ENCODE measurements at places on chromosomes 4 and X. TPM values are rescaled to one million over a fixed set of nuclear protein-coding genes. Genes with fewer than 3 reads are reported as not detected.

DNA sequence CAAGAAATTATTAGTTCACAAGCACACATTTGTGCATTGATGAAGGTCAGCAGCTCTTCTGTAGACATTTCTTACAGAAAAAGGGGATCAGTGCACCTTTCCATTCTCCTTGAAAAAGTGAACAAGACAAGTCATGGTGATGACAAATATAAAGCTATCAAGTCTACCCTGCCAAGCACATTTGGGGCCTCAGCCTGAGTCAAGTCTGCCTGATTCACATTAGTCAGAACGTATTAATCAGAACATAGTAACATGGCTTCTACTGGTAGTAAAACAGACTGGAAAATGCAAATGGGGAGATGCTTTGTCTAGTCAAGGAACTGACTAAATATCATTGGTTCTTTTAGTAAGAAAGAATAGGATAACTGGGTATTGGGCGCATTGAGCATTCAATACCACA, 2305.1 kb downstream of the PCDH7 start:
- no peak overlapping the region for H3K4me3 ChIP-seq
- no peaks in the 10 kb centered on the region for H3K4me1 ChIP-seq
- no peak for DNase-seq
- H3K27me3 ChIP-seq = no peaks in the 10 kb centered on the region
- no peaks in the 10 kb centered on the region for H3K36me3 ChIP-seq

DNA sequence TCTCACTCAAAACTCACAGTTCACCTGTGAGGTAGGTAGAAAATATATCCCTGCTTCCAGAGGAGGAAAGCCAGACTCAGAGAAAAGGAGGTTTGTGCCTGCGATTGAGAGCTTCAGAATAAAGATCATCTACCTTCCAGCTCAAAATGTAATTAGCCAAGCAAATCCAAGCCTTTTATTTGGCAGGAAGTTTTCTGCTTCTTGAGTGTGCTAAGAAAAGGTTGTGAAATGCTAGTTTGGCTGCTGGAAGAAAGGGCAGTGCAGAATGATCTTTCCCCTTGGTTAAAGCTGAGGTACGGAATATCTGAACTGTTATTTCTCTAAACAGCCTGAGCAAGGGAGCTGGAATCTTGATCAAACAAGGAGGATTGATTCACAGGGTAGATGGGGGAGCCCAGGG, 59.7 kb upstream of the VCX3B start:
- no peak for DNase-seq
- no peaks in the 10 kb centered on the region for H3K36me3 ChIP-seq
- no peak overlapping the region for H3K27ac ChIP-seq

DNA sequence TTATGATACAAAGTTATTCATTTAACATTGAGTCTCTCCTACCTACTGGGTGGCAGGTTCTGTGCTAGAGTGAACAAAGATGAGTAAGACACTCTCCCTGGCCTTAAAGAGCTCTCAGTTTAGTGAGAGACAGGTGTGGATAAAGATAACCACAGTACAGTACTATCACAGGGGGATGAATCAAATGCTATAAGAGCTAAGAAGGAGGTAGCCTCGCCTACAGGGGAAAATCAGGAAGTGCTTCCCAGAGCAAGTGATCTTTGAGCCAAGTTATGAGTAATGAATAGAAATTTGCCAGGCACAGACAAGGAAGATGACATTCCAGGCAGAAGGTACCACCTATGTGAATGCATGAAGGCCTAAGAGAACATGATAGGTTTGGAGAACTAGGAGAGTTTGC, 3.4 kb upstream of the IGBP1 start:
- H3K4me3 ChIP-seq = no peak overlapping the region
- no peak for DNase-seq
- no peaks in the 10 kb centered on the region for H3K27me3 ChIP-seq

- no peak for DNase-seq
- H3K36me3 ChIP-seq = peaks cover 24% of the 10 kb centered on the region
- no peaks in the 10 kb centered on the region for H3K27me3 ChIP-seq
- no peaks in the 10 kb centered on the region for H3K4me1 ChIP-seq
- H3K4me3 ChIP-seq = no peak overlapping the region
- no peak overlapping the region for H3K27ac ChIP-seq
Measured at GRCh38 chrX:155242300-155242699, 22.0 kb downstream of the RAB39B start.

- no peak overlapping the region for H3K27ac ChIP-seq
- no peaks in the 10 kb centered on the region for H3K4me1 ChIP-seq
- no peak overlapping the region for H3K4me3 ChIP-seq
- DNase-seq = no peak
- H3K27me3 ChIP-seq = no peaks in the 10 kb centered on the region
Measured at GRCh38 chr4:149896432-149896831, 80.8 kb upstream of the IQCM start.

DNA sequence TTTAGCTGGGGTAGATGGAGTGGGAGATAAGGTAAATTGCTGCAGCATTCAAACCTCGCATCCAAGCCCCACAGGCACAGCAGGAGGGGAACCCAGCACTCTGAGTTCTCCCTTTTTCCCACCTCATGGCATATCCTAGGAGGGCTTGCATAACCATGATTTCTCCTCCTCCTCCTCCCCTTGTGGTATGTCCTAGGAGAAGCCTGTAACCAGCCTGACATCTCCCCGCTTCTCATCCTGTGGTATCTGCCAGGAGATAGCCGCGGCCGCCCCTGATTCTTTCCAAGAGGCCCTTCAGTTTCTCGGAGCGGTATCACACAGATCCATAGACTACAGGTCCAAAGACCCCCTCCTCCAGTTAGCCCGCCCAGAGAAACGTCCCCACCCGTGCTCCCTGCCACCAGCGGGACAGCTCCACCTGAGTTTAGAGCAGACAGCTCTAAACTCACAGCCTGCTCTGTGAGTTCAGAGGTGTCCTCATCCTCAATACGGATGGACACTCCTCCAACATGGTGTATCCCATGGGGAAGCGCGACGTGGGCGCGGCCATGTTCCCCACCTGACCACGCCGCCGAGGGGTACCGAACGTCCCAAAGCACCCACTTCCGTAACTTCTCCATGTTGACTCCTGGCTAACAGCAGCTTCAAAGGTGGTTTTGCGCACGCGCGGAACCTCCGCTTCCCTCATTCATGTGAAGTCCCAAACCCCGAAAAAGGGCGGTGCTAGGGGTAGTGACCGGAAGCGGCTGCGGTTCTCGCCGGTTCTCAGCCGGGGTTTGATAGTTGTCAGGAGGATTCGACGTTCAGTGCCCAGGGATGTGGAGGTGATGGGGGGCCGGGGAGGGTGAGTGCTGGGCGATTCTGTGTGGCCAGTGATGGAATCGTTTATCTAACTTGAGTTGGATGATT, at the start of gene ZNF81:
Gene ZNF81 (plus strand): TSS at position 739 of the 909 bp plus-strand sequence. CDS start 9,366 bp downstream, outside the sequence.
- H3K36me3 ChIP-seq = no peaks in the 10 kb centered on the region
- no peaks in the 10 kb centered on the region for H3K4me1 ChIP-seq
- H3K27me3 ChIP-seq = no peaks in the 10 kb centered on the region

GRCh38 chr4:74366367-74366911, 1.5 kb downstream of the EREG start:
- peaks cover 17% of the 10 kb centered on the region for H3K27me3 ChIP-seq
- H3K36me3 ChIP-seq = no peaks in the 10 kb centered on the region
- H3K4me3 ChIP-seq = no peak overlapping the region
- H3K4me1 ChIP-seq = peaks cover 15% of the 10 kb centered on the region

DNA sequence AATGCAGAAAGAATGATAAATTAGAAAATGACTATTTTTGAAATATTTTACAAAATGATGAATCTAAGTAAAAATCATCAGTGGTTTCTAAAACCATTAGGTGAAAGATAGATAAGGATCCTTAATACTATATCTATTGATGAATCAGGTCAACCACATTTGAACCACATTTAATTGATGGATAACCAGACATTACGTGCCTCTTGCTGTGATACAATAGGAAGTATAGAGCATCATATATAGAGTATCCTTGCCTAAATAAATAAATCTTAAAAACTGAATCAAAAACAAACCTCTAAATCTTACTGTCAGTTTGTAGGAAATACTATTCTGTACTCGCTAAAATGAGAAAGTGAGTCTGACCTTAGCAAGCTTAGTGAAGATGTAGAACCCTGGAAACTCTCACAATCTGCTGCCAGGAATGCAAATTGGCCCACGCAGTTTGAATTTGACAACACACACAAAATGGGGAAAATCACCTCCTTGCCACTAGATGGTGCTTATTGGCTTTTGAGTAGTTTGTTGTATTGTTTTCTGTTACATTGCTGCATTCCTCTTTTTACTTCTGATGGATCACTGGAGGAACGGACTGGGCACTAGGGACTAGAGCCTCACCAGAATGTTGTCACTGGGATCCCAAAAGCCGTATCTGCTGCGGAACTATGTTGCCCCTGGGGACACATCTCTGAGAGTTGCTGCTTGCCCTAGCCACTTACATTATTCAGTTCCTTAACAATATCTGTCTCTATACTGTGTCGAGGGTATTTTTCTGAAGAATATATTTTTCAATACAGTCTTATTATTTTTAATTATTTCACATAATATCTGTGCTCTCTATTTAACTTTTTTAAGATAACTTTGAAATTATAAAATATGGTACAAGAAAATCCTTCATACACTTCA, 25.4 kb upstream of the SLAIN2 start:
- no peaks in the 10 kb centered on the region for H3K36me3 ChIP-seq
- H3K27me3 ChIP-seq = no peaks in the 10 kb centered on the region
- no peak overlapping the region for H3K4me3 ChIP-seq
- DNase-seq = no peak
- H3K4me1 ChIP-seq = no peaks in the 10 kb centered on the region

MAGEB10 gene
- not detected for total RNA-seq

HPSE gene
- 5.5 TPM for total RNA-seq
